ENCODE measurements at places on chromosomes 1 and 21.

GRCh38 chr1:215890438-215890837 is 323.3 kb downstream of the KCTD3 start:
- no peak for DNase-seq

- peak; percentile 24 for DNase-seq
These were observed 106.8 kb upstream of the FAM78B start for GRCh38 chr1:166273618-166274017.

DNA sequence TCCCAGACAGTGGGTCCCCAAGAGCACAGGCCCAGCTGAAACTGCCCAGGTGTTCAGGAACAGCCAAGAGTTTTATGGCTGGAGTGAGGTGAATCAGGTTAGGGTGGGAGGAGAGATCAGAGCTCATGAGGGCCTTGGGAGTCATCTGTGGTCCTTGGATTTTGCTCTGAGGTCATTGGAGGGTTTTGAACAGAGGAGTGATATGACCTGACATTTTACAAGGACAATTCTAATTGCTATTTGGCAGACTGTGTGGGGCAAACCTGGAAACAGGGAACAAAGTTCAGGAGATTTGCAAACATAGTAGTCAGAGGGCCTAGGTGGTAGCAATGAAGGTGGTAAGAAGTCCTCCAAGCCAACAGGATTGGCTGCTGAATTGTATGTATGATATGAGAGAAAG is 31.1 kb upstream of the LRRN2 start:
- no peak for DNase-seq

GRCh38 chr1:172764378-172764777 is 105.5 kb downstream of the FASLG start:
- DNase-seq: no peak

GRCh38 chr1:91828583-91829281 is 57.2 kb downstream of the TGFBR3 start:
- DNase-seq: no peak

DNA sequence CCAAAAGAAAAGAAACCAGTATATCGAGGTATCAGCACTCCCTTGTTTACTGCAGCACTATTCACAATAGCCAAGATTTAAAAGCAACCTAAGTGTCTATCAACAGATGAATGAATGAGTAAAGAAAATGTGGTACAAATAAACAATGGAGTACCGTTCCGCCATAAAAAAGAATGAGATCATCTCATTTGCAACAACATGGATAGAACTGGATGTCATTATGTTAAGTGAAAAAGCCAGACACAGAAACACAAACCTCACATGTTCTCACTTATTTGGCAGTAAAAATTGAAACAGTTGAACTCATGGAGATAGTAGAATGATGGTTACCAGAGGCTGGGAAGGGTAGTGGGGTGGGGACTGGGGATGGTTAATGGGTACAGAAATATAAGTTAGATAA is 4.3 kb upstream of the GNG5 start:
- no peak for DNase-seq

DNA sequence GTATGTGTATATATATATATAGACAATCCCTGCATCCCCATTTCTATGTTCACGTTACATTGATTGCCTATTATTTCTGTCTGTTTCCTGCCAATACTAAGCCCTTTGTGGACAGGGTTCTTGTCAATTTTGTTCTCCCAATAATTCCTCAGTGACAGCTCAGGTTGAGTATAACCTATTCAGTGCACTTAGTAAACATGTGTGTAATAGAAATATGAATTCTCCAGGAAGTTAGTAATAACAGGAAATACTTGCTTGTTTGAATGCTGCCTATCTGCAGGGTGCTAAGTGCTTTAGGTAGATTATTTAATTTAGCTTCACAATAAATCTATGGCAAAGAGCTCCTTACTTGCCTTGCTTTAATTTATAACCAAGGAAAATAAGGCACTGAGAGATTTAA is 52.8 kb upstream of the PTGFR start:
- no peak for DNase-seq

DNA sequence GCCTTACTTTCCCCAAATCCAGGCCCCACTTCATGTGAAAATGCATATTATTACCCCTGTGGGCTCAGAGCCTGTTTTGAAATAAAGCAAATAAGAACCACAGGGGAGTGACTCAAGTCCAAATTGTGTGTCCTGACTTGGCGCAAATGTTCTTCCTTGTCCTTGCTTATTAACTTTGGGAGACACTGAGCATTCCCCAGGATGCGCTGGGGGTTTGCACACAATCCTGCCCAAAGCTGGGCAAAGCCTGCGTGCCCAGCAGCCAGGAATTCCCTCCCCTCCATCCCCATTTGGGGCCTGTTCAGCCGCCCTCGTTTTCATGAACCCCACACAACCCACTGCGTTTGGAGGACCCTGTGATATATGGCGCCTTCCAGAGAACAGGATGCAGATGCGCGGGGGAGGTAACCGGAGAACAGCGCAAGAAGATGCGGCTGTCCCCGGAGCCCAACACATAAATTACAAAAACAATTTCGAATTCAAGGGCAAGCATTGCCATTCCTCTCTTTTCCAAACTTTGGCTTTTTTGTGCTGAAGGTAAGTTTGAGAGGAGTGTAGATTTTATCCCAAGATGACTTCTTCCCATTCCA is 42.4 kb upstream of the CLDN14 start:
- no peak for DNase-seq

GRCh38 chr1:119808972-119809550 is 2.2 kb downstream of the REG4 start:
- DNase-seq: peak; percentile 62

- no peak for DNase-seq
These were observed 14.2 kb downstream of the RIMS3 start for GRCh38 chr1:40651138-40651857.

GRCh38 chr1:110239441-110240430 is 29.6 kb downstream of the KCNC4 start:
- DNase-seq: no peak

- DNase-seq: no peak
These were observed 614.5 kb upstream of the ADGRL2 start for GRCh38 chr1:81186261-81186660.

GRCh38 chr21:38293765-38294164 is 37.0 kb downstream of the KCNJ15 start:
- no peak for DNase-seq

- DNase-seq: no peak
These were observed 67.6 kb downstream of the OLFML2B start for GRCh38 chr1:161956097-161956496.

GRCh38 chr21:43274022-43274945 is 105.5 kb downstream of the CRYAA start:
- DNase-seq: no peak

DNA sequence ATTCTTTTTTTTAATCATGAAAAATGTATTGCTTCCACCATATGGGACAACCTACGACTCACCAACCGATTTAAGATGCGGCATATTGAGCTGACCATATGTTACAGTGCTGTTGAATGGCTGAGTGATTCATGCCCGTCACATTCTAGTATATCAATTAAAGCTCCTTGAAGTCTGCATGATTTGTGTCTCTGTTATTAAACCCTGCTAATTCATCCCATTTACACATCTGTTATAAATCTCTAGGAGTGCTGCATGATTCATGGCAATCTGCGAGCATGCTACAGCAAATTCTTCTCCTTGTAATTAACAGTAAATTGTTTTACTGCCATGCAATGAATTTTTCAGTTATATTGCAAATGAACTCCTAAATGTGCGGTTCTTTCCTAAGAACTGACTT is 239.8 kb downstream of the USH2A start:
- DNase-seq: peak; percentile 99

GRCh38 chr1:41799723-41800122 is 119.0 kb downstream of the HIVEP3 start:
- DNase-seq: no peak

- DNase-seq: peak; percentile 78
These were observed 42.5 kb downstream of the LGR6 start for GRCh38 chr1:202235856-202236837.

DNA sequence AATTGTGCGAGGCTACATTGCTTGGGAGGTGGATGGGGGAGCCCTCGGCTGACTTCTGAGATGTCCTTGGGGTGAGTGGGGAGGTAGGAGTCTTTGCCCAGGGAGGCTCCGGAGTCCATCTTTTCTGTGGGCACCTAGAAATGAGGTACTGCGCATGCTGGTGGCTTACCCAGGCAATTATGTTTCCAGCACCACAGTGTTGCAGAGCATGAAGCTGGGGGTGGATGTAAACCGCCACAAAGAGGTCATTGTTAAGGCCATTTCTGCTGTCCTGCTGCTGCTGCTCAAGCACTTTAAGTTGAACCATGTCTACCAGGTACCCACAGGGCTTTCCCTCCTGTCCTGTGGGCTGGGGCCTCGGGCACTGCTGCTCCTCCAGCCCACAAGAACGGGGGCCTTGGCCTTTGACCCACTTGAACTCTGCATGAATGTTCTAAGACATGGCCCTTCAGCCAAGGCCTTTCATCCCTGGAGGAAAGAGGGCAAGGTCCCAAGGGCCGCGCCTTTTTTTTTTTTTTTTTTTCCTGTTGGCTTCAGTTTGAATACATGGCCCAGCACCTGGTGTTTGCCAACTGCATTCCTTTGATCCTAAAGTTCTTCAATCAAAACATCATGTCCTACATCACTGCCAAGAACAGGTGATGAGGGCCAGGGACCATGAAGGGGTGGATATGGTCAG is 14.6 kb downstream of the STRIP1 start:
- no peak for DNase-seq

DNA sequence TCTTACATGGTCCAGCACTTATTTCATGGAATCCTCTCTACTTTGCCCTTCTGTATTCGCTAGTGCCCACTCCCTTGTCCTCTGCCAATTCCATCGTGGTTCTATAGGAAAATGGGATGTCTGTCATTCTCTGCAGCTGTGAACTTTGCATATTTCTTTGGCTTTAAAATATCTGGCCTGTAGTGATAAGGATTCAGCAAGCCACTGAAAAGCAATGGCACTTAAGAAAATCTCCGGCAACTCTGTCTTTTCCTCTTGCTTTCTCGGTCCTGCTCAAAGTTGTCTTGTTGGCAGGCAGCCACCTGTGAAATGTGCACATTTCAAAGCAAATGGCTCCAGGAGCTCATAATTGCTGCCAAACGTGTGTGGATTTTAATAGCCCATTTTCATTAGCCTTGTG is 91.8 kb downstream of the CHD1L start:
- DNase-seq: no peak

DNA sequence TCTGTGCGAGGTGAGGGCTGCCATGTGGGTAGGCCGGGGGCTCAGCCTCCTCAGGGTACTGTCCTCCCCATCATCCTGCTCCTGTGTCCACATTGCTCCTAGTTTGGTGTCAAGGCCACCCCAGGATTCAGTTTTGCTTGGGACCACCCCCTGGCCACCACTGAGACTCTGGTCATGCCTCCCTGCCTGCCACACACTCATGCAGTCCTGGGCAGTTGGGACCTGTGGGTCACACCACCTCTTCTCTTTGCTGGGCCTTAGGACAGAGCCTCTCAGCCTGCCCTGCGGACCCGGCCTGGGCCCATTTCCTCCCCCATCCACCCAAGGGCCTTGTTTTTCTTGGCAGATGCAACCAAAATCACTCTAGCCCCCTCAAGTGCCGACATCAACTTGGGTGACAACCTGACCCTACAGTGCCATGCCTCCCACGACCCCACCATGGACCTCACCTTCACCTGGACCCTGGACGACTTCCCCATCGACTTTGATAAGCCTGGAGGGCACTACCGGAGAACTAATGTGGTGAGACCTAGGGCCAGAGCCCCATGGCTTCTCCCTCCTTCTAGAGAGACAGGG is 19.4 kb downstream of the TMEM81 start:
- DNase-seq: no peak

DNA sequence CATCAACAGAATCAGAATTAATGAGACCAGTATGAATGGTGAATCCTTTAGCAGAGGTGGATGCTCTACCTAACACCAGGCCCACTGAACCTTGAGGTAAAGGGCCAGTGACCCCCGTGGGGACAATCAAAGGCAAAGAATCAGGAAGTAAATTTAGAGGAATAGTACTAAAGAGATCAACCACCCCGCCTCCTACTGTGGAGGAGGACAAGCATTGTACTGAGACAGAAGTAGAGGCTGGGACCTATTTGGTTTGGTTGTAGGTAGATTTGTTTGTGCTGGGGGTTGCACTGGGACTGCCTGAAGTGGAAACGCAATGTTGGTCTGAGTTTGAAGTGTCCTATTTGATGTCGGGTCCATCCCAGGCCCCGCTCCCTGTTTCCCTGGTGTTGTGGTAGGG is 9.5 kb downstream of the CD48 start:
- no peak for DNase-seq

DNA sequence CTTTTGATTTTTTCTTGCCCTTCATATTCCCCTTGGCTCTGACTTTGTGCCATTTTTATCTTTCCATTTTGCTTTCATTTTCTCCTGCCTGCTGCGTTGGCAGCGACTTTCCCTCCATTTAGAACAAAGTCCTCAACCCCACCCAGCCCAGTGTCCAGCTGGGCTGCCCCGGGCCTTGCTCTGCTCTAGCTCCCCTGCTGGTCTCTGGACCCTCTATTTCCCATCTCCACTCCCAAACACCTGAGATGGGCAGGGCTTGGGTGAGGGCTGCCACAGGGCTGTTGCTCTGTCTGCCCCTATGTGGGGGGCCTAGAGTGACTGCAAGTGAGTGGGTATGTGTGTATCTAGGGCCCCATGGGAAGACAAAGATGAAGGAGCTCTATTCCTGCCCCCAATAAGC is 7.3 kb upstream of the ADAM15 start:
- DNase-seq: no peak

- no peak for DNase-seq
These were observed 49.2 kb downstream of the CASQ2 start for GRCh38 chr1:115719285-115719684.

GRCh38 chr1:229043115-229043514 is 227.8 kb upstream of the RAB4A start:
- no peak for DNase-seq

GRCh38 chr1:245454051-245454450 is 299.3 kb downstream of the KIF26B start:
- no peak for DNase-seq

GRCh38 chr1:11342621-11343032 is 69.6 kb downstream of the UBIAD1 start:
- peak; percentile 85 for DNase-seq

DNA sequence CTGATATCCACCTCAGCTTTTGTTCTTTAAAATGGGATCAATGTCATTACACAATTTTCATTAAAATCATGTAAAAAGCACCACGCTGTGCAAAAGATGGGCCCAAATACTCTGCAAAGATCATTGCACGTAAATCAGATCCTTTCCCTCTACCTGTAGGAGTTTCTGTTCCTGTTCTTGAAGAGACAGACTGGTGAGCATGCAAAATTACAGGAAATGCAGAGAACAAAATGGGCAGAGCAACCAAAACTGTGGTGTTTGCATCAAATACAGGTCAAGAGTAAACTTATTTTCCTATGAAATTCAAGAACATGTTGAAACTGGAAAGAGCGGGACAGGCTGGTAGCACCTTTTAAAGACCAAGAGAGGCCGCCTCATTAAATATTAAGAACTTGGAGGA is 294.9 kb upstream of the ADGRL2 start:
- DNase-seq: no peak
